Renal cortical epithelial cell (primary cell): ENCODE measurements at places on chromosomes 2 and 18. TPM values are rescaled to one million over a fixed set of nuclear protein-coding genes. Genes with fewer than 3 reads are reported as not detected.

DNA sequence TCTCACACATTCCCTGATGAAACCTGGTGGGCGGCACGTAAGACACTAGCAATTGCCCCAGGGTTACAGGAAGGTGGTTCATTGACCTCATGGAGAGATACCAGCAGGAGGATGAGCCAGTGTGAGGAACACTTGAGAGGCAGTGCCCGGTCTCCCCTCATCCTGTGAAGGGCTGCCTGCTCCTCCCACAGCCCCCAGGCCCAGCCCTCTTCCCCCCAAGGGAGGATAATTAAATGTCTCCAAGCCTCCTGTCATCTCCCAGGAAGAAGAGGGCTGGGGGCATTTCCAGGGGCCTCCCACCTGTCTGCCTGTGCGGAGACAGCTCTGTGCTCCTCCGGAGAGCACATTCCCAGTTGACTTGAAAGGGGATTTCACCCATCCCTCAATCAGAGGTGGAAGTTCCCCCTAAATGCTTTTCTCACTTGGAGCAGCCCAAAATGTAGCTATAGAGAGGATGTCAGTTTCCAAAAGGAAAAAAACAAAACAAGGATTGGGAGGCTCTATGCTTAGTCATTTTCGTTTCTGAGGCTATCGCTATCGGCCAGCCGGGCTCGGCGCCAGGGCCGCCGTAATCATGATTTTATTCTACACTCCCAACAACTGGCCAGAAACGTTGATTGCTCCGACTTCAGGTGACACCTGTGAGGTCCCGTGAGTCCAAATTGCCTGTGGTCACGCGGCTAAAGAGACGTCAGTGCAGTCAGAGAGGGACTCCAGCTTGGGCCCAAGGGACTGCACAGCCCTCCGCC is 7.1 kb downstream of the KCNF1 start:
- DNase-seq: no peak

DNA sequence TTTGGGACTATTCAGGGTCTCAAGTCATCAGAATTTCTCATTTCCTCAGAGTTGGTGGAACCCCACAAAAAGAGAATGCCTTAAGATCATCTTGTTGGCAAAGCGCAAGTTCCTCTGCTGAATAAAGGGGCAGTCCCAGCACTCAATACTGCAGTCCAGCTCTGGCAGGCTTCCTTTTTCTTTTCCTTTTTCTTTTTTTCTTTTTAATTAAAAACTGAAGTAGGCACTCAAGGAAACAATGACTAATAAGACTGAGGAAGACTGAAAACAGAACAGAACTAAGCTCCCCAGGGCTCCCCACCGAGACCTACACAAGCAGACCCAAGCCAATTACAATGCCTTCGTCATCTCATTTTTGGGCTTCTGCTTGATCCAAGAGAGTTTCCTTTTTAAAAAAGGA is 82.0 kb downstream of the STK39 start:
- no peak for DNase-seq

SCN2A gene
- 0.35 and 15.1 TPM in 2 replicates for total RNA-seq

LDLRAD4 gene
- total RNA-seq: 0.87 and 4.3 TPM in 2 replicates

ICA1L gene
- total RNA-seq: 3.3 and 6.5 TPM in 2 replicates
